NCI-H1092 (cell line): ENCODE measurements at places on chromosomes 7 and 10.

DNA sequence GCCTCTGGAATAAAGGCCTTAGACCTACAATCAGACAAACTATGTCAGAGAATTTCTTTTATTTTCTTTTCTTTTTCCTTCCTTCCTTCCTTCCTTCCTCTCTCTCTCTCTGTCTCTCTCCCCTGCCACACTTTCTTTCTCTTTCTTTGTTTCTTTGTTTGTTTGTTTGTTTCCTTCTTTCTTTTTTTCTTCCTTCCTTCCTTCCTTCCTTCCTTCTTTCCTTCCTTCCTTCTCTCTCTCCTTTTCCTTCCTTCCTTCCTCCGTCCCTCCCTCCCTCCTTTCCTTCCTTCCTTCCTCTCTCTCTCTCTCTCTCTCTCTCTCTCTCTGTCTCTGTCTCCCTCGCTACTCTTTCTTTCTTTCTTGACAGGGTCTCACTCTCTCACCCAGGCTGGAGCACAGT lies 242.6 kb downstream of the GATA3 start:
- no peak for DNase-seq

- DNase-seq: no peak
Measured at GRCh38 chr10:83397806-83398205, 741.5 kb upstream of the GHITM start.

DNA sequence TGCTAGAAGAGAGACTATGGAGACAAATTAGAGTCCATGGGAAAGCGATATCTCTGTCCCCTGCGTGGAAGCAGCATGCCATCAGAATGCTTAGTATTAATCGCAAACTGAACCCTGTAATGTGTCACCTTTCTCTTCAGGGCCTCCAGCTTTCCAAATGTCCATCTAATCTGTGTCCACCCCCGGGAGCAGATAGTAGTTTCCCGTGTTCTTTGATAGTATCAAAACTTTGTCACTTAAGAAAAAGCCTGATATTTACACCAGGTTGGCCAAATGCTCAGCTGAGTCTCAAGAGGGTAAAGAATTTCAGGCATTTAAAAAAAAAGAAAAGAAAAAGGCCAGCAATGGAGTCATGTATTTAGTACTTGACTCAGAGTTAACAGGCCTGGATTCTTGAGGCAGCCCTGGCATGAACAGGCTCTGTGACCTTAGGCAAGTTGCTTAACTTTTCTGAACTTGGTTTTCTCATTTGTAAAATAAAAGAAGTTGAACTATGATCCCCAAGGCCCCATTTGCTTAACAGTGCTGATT lies 10.4 kb upstream of the GSAP start:
- DNase-seq: no peak

- DNase-seq: no peak
Measured at GRCh38 chr7:45984386-45985295, 63.6 kb upstream of the IGFBP3 start.
